Activated CD4-positive, alpha-beta memory T cell treated with anti-CD3 and anti-CD28 coated beads, Interleukin-2, amount 10 ng/mL, durations not matched to agents 7 days and 5 days (primary cell): ENCODE measurements at places on chromosomes 11 and 22. TPM values are rescaled to one million over a fixed set of nuclear protein-coding genes. Genes with fewer than 3 reads are reported as not detected.
A peak's percentile ranks its signal among the peaks of the same experiment; 100 is the strongest.

Gene ZDHHC8
- 44.2 TPM for total RNA-seq

Gene NAALADL1
- total RNA-seq: 16.8 TPM

Gene MUC5B
- not detected for total RNA-seq

DNA sequence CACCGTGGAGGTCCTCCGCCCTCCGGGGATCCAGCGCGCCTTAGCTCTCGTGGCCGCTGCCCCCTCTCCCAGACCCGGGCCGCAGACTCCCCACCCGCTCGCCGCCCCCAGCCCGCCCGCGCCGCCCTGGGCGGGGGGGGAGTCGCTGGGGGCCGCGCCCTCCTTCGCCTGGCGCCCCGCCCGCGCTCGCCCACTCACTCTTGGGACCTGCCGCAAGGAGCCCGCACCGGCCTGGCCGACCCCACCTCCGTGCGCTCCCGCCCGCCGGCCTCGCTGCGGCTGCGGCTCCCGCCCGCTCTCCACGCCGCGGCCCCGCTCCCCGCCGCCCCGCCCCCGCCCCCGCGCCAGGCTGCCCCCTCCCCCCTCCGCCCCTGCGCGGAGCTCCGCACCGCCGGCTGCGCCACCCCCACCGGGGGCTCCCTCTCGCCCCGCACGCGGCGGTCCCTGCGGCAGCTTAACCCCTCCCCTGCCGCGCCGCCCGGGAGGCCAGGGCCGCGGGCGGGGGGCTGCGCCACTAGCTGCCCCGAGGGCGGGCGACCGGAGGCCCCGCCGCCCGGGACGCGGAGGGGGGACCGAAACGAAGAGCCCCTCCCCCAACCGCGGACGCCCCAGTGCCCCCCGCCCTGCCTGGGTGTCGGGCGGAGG, 724 bp upstream of the RASGRP2 start:
- H3K4me3 ChIP-seq: peak overlapping the region; percentile 95
- no peaks in the 10 kb centered on the region for H3K27me3 ChIP-seq
- peak; percentile 54 for DNase-seq
- peak overlapping the region; percentile 96 for H3K27ac ChIP-seq
- peaks cover 29% of the 10 kb centered on the region for H3K36me3 ChIP-seq

- H3K4me3 ChIP-seq: no peak overlapping the region
- H3K36me3 ChIP-seq: no peaks in the 10 kb centered on the region
- no peak overlapping the region for H3K27ac ChIP-seq
- no peaks in the 10 kb centered on the region for H3K27me3 ChIP-seq
These were observed 90.4 kb upstream of the PARVA start for GRCh38 chr11:12287009-12287373.

GRCh38 chr22:30824711-30825110, 130.0 kb downstream of the OSBP2 start:
- H3K36me3 ChIP-seq: no peaks in the 10 kb centered on the region
- peak; percentile 5 for DNase-seq
- H3K4me3 ChIP-seq: no peak overlapping the region
- H3K4me1 ChIP-seq: peaks cover 14% of the 10 kb centered on the region

DNA sequence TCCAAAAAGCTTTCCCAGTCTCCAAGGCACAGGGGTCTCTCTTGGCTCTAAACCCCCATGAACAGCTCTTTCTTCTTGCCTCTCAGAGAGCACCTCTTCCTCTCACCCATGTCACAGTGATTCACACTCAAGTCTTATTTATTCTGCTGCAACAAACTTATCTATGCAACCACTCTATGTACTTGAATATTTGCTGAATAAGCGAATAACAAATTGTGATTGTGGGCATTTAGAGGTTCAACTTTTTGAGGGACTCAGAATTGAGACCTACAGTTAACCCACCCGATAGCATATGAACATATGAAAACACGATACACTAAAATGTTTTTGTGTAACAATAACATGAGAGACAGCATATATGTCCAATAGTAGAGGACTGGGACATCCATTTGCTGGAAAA, 137.1 kb upstream of the NARS2 start:
- H3K27ac ChIP-seq: no peak overlapping the region
- no peak overlapping the region for H3K4me3 ChIP-seq
- DNase-seq: no peak
- peaks cover 6% of the 10 kb centered on the region for H3K27me3 ChIP-seq
- no peaks in the 10 kb centered on the region for H3K4me1 ChIP-seq

GRCh38 chr11:28767574-28767973, 659.4 kb downstream of the METTL15 start:
- no peaks in the 10 kb centered on the region for H3K36me3 ChIP-seq
- no peak for DNase-seq
- no peaks in the 10 kb centered on the region for H3K4me1 ChIP-seq
- no peak overlapping the region for H3K4me3 ChIP-seq
- H3K27ac ChIP-seq: no peak overlapping the region
